ENCODE measurements at places on chromosomes 2 and 18.

DNA sequence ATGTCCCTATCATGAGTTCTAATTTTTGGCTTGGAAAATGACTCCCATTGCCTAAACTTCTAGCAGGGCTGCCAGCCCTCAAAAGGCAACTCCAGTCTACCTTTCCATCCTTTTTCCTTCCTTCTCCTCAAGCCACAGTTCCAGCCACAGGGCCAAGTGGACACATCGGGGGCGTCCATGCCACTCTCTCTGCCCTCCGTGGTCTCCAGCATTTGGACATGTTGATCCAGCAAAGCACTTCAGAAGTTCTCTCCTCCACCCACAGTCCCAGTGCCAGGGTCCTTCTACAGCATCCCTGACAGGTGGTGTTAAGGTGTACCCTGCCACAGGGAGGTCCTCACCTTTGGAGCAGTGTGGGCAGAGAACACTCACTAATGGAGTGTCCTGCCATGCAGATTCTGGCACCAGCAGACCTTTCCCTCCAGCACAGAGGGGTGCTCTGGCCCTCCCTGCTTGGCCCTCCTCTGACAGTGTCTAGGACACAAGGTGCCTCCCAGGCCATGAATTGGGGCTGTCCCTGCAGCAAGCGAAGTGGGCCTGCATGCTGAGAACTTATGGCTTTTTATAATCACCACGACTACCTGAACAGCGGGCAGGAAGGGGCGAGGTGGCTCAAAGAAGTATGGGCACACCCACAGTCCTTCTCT is 1.6 kb upstream of the FABP1 start:
- no peak for DNase-seq

- DNase-seq, result no peak
Observed at GRCh38 chr2:149160701-149161217, 122.3 kb downstream of the LYPD6B start.

- peak; percentile 83 for DNase-seq
Observed at GRCh38 chr2:109209412-109209811, 80.4 kb downstream of the SH3RF3 start.

DNA sequence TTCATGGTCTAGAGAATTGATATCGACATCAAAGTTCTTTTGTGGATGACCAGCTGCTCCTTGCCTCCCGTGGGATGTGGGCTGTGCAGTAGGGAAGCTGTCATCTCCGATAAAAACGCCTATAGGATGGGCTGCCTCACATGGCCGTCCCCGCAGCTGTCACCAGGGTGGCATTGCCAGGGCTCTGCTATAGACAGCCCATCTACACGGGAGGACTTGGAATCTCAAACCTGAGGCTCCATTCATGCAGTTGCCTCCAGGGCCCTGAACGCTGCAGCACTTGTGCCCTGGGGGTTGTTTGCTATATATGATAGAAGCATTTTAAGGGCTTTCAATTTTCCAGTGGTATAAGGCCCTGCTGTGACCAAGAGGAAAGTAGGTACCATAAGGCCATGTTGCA is 183.1 kb downstream of the MYCN start:
- DNase-seq, result no peak

- DNase-seq, result no peak
Observed at GRCh38 chr2:144310889-144311608, 208.9 kb downstream of the ZEB2 start.

GRCh38 chr2:45436456-45436855 is 174.6 kb downstream of the SRBD1 start:
- no peak for DNase-seq

- DNase-seq, result no peak
Observed at GRCh38 chr18:63112706-63113105, 206.9 kb downstream of the BCL2 start.

- DNase-seq, result no peak
Observed at GRCh38 chr2:16739778-16740581, 74.3 kb upstream of the CYRIA start.

Data from AG08395 (cell line).